BE2C (cell line): ENCODE measurements at places on chromosomes 16 and 17.
A peak's percentile ranks its signal among the peaks of the same experiment; 100 is the strongest.

DNA sequence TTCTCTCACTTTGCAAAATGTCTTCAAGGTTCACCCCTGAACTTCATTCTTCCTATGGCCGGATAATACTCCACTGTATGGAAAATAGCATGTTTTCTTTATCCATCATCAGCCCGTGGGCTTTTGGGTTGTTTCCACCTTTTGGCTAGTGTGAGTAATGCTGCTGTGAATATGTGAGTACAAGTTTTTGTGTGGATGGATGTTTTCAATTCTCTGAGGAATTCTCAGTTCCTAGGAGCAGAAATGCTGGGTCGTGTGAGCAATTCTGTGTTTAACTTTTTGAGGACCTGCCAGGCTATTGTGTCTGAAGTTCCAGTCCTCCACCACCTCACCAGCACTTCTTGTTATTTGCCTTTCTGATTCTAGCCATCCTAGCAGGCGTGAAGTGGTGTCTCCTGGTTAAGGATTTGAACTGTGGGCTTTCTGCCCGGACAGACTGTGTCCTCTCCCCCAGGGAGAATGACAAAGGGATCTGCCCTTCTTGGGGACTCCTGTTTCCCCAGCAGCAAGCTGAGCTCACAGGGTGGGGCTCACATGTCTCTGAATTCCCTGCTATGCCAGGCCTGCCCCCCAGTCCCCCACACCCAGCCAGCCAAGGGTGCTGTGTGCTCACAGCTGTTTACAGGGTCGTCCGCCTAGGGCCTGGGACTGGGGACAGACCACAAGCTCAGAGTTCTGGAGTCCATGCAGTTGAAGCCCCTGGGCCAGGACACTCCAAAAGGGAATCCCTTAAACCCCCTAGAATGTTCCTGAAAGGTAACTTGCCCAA lies 92.2 kb upstream of the CIBAR2 start:
- DNase-seq = no peak

- no peak for DNase-seq
These were observed 42.3 kb upstream of the CDYL2 start for GRCh38 chr16:80846680-80847079.

DNA sequence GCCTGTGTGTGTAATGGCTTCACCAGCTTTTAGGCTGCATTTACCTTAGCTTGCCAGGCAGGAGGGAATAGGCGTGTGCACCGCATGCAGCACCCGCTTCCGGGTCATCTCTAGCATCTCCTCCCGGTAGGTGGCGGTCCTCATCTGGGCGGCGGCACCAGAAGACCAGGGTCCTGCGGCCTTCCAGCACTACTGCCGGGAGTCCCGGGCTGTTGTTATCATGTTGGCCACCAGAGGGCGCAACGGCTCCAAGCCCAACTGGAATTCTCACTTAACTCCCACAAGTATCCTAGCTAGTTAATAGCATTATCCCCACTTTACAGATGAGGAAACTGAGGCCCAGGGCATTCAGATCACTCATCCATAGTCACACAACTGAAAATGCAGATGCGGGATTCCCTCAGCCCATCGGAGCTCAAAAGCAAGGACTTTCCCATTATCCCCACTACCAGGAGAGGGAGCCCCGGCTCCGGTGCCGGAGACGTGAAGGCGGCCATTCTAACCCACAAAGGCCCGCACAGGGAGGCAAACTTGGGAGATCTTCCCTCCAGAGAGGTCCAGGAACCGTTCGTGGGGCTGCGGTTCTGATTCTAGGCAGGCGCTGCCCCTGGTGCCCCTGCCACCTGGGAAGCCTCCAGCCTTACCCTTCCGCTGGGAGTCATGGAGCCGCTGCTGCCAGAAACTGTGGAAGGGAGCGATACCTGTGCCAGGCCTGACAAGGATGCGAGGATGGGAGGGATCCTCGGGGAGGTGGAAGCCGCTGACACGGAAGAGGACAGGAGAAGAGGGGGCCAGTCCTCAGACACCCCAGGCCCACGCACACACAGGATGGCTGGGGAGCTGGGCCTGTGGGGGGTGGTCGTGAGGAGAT lies 23.9 kb downstream of the LGALS9 start:
- peak; percentile 82 for DNase-seq

DNA sequence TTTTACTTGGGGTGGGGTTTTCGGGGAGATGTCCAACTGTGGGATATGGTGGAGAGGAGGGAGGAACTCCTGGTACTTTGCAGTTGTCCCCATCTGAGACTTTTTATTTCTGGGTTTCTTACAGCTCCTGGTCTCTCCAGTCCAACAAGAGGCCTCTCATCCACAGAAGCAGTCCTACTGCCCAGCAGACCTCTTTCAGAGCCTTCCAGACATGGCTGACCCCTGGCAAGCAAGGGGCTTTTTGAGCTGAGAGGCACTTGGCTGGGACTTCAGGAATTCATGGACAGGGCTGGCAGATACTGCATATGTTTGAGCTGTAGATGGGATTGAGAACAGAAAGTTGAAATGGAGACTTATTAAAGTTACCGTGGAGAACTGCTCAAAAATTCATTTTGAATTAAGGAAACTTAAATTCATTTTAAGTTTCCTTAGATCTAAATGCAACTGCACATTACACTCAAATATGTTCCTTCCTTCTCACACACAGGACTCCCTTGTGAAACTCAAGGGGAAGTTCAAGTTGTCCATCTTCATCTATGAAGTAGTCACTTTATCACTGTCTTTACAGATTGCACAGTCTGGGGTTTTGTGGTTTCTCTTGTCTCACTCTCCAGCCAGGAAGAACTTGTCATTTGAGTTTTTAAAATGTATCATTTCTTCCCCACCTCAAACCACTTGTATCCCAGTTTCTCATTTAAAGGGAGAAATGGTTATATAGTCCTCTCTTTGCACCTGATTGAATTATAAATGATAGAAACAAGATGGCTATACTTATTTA lies 1.1 kb downstream of the LASP1NB start:
- no peak for DNase-seq

DNA sequence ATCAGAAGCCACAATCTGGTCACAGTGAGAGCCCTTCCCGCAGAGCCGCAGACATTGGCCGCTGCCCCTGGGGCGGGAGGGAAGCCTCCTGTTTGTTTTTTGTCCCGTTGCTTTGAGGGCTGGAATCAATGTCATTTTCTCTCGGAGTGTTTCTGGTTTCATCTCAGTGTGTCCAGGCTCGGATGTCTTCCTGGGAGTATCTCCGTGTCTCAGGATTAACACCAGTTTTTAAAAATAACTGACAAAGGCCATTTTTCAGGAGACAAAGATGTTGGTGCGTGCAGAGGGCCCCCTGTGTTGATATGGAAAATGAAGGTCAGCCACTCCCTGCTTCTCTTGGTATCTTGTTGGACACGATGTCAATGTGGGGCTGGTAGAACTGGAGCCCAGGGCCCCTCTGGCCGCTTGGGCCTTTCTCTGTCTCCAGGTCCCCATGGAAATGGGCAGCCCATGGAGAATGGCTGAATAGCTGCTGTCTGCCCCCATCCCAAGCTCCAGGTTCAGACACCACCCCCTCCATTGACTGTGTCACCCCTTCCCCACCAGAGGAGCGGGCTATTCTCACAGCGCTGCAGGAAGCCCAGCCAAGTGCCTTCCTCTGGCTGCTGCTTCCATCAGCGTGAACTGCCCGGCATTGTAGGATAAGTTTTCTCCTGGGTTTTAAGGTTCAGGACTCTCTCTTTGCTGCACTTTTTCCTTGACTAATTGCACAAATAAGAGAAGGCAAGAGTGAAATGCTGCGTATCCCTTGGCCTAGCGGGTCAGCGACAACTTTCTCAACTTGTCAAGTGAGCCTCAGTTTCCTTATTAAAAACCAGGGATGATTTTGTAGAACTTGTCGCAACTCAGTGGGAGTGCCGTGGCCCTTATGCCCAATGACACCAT lies 72.2 kb upstream of the METTL9 start:
- no peak for DNase-seq

DNA sequence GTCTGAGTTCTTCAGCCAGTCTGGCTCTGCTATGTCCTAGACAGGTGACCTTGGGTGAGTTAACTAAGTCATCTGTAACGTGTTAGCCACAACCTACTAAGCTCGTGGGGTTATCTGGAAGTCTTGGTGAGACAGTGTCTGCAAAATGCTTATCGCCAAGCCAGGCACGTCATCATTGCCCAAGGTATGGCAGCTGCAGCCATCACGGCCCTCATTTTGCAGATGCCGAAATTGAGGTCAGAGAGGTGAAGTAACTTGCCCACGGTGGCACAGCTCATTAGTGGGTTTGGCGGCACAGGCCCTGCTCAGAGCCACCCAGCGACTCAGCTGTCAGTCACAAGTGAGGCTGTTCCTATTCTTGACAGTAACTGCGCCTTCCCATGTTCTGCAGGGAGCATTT lies 79.8 kb downstream of the CMIP start:
- DNase-seq = no peak

DNA sequence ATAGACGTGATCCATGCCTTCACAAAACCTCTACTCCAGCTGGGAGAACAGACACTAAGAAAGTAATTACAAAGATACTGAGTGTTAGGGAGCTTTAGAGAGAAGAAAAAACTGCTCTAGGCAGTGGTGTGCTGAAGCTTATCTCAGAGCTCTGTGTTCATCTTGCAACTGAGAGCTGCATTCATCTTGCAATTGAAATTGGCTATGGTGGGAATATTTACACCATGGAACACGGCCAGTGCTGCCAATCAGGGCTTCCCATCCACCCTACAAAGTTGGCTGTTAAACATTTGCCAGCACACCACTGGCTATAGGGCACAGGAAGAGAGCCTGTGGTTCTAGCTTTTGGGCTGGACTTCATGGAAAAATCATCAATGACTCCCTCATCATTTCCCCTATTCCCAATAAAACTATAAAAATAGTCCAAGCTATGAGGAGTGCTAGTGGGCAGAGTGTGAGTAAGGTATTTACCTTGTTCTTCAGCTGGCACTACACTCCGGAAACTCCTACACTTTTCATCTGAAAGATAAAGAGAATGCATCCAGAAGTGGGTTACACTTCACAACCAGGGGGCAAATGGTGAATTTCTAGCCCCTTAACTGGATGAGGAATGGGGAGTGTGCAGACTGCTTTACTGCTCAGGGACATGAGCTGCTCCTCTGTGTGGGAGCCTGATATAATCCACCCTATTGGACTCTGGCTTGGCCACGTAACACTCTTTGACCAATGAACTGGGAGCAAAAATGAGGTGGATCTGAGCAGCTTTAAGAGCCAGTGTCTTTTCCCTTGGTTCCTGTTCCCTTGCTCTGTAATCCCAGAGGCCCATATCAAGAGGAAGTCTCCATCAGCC lies 11.6 kb downstream of the GSG1L2 start:
- no peak for DNase-seq

DNA sequence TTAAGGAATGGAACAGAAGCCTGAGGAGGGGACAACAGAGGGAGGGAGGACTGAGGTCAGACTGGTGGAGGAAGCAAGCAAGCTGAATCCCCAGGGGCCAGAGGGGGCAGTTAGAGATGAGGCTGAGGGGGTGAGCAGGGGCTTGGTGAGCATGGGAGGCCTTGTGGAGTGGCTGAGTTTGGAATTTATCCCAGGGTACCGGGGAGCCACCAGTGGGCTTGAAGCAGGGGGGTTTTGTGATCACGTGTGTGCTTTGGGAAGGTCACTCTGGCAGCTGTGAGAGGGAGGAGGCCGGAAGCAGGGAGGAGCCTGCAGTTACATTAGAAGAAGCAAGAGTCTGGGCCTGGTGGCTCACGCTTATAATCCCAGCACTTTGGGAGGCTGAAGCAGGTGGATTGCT lies 9.8 kb upstream of the CTCF start:
- no peak for DNase-seq

- DNase-seq = no peak
These were observed 40.8 kb upstream of the BPTF start for GRCh38 chr17:67784364-67785121.

DNA sequence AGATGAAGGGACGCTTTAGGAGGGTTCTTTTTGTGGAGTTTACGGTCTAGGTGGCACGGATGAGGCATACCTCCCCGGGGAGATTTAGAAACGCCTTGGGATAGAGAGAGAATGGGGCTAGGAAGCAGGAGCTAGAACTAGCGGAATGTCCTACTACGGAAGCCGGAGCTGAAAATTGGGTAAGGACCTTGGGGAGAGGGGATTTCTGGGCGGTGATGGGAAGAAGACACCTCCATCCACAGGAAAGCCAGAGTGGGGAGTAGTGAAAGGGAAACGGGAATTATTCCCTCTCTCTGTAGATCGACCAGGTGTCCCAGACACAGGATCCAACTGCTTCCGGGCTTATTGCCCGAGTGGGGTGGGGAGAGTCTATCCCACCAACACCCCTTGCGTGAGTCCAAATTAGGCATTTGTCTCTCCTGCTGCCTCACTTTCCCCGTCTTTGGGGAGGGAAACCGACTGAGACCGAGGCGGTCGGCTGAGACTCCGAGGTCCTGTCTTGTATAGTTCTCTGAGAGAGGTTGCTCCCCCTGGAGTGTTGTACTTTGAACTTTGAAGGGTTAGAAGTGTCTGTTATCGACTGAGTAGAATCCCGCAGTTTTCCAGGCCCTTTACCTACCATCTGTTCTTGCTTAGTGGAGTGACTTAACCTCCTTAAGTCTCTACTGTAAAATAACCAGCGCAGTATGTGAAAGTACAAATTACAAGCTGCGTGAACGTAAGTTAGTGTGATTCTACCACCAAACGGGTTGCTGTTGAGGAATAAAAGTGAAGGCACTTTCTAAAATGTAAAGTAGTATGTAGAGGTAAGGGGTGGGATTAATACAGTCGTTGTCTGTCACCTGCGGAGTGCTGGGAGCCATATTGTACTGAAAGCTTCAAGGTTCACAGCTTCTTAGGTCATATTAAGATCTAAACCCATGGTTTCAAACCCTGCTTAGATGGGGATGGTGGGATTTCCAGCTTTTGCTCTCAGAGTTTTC lies 1.0 kb downstream of the RSPRY1 start:
- DNase-seq = no peak

DNA sequence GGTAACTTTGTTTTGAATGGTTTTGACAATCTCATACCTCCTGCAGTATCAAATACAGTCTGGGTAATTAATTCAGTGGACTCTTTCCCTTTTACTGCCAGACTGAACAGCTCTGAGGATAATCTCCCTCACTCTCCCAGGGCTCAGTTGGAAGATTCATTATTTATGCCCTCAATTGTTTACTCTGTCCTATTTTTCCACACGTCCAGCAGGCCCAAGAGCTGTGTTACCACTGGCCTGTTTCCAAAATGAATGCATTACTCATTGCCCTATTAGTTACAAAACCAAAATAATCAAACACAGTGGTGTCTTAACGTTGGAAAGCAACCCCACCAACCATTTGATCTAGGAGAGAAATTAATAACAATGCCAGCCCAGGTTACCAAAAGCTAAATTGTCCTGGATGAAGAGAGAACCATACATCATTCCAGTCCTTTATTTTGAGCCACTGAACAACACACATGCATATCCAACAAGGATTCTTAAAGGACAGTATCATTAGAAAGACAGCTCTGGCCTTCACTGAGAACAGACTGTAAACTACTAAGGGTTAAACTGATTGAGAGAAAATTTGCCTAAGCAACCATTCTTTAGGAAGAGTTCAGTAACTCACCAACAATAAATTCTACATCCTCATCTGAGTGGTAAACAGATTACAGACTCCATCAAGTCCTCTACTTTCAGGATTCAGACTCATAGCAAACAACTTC lies 34.5 kb downstream of the FAM222B start:
- DNase-seq = no peak
